Aorta (tissue), 5 donors: ENCODE measurements at places on chromosomes 4 and X. TPM values are rescaled to one million over a fixed set of nuclear protein-coding genes. Genes with fewer than 3 reads are reported as not detected.

The RHOXF2B gene
- not detected for total RNA-seq

The CXCL11 gene
- 0.45 TPM for total RNA-seq

The OPRPN gene
- total RNA-seq: not detected

The IL2 gene
- not detected for total RNA-seq

The PAGE5 gene
- total RNA-seq: not detected

The TLL1 gene
- total RNA-seq: 20.6 TPM

The PTPN13 gene
- total RNA-seq: 12.7 TPM

GRCh38 chr4:7403001-7403400 lies 31.7 kb downstream of the PSAPL1 start:
- H3K27me3 ChIP-seq: no peaks in the 10 kb centered on the region
- no peak overlapping the region for H3K4me3 ChIP-seq
- peak; percentile 34 for DNase-seq
- no peaks in the 10 kb centered on the region for H3K4me1 ChIP-seq
- H3K36me3 ChIP-seq: no peaks in the 10 kb centered on the region

GRCh38 chr4:168621806-168622589 lies 125.1 kb downstream of the PALLD start:
- DNase-seq: no peak
- no peaks in the 10 kb centered on the region for H3K27me3 ChIP-seq
- H3K4me3 ChIP-seq: no peak overlapping the region
- H3K36me3 ChIP-seq: no peaks in the 10 kb centered on the region
- peaks cover 5% of the 10 kb centered on the region for H3K4me1 ChIP-seq

DNA sequence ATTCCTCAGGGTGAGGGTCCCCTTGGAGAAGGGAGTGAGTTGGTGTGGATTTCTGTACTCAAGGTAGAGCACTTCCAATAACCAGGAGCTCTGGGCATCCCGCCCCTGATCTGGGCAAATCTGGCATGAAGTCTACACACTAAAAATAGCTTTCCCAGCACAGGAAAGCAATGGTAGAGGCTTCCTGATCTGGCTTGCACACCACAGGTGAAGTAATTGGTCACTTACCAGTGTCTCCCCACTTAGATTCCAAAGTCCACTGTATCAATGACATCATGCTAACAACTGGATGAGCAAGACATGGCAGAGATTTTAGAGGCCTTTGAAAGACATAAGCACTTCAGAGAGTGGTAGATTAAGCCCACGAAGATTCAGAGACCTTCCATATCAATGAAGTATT lies 17.8 kb upstream of the IDS start:
- no peak overlapping the region for H3K27ac ChIP-seq
- H3K4me1 ChIP-seq: no peaks in the 10 kb centered on the region
- no peak overlapping the region for H3K4me3 ChIP-seq
- H3K27me3 ChIP-seq: no peaks in the 10 kb centered on the region
- no peaks in the 10 kb centered on the region for H3K36me3 ChIP-seq

DNA sequence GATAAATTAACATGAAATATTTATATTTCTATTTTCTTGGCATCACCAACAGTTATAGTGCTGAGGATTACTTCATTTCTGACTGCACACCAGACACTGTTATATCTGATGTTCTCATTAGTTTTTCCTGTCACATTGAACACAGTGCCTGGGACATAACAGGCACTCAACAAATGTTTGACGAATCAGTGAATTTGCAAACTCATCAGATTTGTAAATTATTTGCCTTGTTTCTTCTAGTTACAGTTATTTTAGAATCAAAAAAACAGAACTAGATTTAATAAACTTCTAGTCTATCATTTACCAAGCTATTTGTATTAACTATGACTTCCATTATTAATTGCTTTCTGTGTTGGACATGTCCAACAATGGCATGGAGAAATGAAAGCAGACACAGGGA lies 483.3 kb downstream of the KLHL13 start:
- no peaks in the 10 kb centered on the region for H3K36me3 ChIP-seq
- no peak overlapping the region for H3K27ac ChIP-seq
- no peak for DNase-seq
- no peaks in the 10 kb centered on the region for H3K27me3 ChIP-seq

- no peak overlapping the region for H3K4me3 ChIP-seq
- no peaks in the 10 kb centered on the region for H3K27me3 ChIP-seq
- H3K27ac ChIP-seq: no peak overlapping the region
- H3K4me1 ChIP-seq: peaks cover 4% of the 10 kb centered on the region
- H3K36me3 ChIP-seq: no peaks in the 10 kb centered on the region
Observed at GRCh38 chr4:106195435-106195950, 120.5 kb downstream of the TBCK start.

GRCh38 chrX:10243106-10243505 lies 86.3 kb downstream of the CLCN4 start:
- H3K4me3 ChIP-seq: no peak overlapping the region
- no peaks in the 10 kb centered on the region for H3K36me3 ChIP-seq
- no peak overlapping the region for H3K27ac ChIP-seq

DNA sequence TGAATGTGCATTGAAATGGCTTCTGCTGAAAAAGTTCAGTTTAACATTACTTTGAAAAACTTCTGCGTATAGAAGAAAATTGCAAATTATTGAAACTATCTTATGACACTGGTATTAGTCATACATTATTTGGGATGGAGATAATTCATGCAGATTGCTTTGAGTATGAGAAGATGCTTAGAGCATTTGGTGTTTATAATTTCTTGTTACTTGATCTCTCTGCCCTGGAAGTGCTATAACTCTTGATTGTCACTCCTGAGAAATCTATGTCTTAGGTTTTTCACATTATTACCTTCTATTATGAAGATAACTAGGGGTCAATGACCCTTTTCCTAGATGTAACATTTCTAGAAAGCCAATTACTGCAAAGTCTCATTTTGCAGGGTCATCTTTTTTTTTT lies 36.4 kb downstream of the TMEM131L start:
- H3K27me3 ChIP-seq: no peaks in the 10 kb centered on the region
- no peak overlapping the region for H3K4me3 ChIP-seq
- no peaks in the 10 kb centered on the region for H3K36me3 ChIP-seq
- no peak for DNase-seq
- no peak overlapping the region for H3K27ac ChIP-seq

DNA sequence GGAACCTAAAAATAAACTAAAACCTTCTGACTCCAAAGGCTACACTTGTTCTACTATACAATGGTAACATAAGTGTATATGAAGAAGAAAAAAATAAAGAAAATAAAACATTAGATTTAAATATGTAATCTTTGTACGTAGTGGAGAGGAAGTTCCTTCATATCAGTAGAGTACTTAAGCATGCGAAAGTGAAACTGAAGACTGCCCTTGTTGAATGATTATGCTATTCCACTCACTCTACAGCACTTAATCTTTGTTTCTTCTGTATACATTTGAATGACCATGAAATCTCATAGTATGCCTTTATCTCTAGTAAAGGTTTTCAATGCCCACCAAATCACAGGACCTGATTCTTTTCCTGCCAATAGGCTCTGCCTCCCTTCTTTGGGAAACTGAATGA lies 78.9 kb downstream of the NDST3 start:
- no peak for DNase-seq
- no peaks in the 10 kb centered on the region for H3K27me3 ChIP-seq
- H3K27ac ChIP-seq: no peak overlapping the region
- H3K4me3 ChIP-seq: no peak overlapping the region
- no peaks in the 10 kb centered on the region for H3K36me3 ChIP-seq
- H3K4me1 ChIP-seq: no peaks in the 10 kb centered on the region

DNA sequence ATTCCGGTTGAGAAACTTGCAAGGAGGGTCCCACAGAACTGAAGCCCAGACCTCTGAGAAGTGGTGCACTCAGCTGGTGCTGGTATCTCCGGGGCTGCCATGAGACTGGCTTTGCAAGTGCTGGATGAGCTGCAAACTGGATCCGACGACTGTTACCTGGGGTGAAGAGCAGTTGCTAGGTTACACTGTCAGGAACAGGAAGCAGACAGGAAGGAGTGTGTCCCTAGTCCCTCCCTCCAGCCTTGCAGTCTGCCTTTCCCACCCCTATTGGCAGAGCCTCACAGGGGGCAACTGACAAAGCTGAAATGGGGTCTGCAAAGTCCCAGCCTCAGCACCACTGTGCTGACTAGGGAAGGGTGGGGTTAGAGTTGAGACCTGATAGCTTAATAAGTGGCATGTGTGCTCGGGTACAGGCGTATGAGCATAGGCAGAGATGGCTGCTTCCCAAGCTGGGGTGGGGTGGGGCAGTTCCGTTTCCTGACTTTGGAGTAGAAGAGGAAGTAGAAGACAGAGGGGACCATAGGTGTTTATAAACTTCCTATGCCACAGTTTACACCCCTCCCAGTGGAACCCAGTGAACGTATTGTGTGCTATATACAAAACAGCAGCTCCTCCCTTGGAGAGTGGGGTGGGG lies 18.0 kb downstream of the PPEF1 start:
- no peaks in the 10 kb centered on the region for H3K27me3 ChIP-seq
- no peaks in the 10 kb centered on the region for H3K4me1 ChIP-seq
- H3K4me3 ChIP-seq: no peak overlapping the region
- H3K27ac ChIP-seq: no peak overlapping the region
- H3K36me3 ChIP-seq: no peaks in the 10 kb centered on the region
- DNase-seq: no peak
